ENCODE measurements at places on chromosomes 2 and 18. TPM values are rescaled to one million over a fixed set of nuclear protein-coding genes. Genes with fewer than 3 reads are reported as not detected.

The CD8A gene
- 1.1 TPM for total RNA-seq

The SLC19A3 gene
- 16.6 TPM for total RNA-seq

The HADHB gene
- total RNA-seq = 129 TPM

The ITM2C gene
- 26.9 TPM for total RNA-seq

The ROCK2 gene
- total RNA-seq = 23.9 TPM

The CENPA gene
- total RNA-seq = not detected

- H3K4me1 ChIP-seq = no peaks in the 10 kb centered on the region
- H3K36me3 ChIP-seq = no peaks in the 10 kb centered on the region
- DNase-seq = no peak
These were observed 37.4 kb upstream of the RAPGEF4 start for GRCh38 chr2:172698041-172698863.

DNA sequence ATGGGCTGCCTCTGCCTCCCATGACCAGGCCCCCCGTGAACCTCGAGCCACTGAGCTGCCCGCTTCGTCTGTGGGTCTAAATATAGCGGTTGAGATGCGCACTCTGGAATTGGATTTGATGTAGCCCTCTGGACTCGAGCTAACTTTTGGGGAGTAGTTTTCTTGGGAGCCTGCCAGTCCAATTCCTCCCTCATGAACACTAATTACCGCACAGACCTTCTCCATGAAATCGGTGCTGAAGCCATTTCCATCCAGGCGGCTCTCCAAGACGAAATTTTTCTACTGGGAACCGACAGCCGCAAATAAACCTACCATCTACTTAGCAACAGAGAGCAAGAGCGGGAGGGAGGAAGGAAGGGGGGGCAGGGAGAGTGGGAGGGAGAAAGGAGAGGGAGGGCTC is 63.6 kb downstream of the CELF4 start:
- H3K36me3 ChIP-seq = no peaks in the 10 kb centered on the region
- no peak for DNase-seq
- H3K4me3 ChIP-seq = no peak overlapping the region
- H3K27me3 ChIP-seq = no peaks in the 10 kb centered on the region

GRCh38 chr2:221958224-221958623 is 340.6 kb downstream of the PAX3 start:
- H3K4me1 ChIP-seq = no peaks in the 10 kb centered on the region
- H3K27ac ChIP-seq = no peak overlapping the region
- H3K4me3 ChIP-seq = no peak overlapping the region
- H3K27me3 ChIP-seq = no peaks in the 10 kb centered on the region
- no peak for DNase-seq

- no peaks in the 10 kb centered on the region for H3K27me3 ChIP-seq
- H3K27ac ChIP-seq = no peak overlapping the region
- H3K4me3 ChIP-seq = no peak overlapping the region
- H3K4me1 ChIP-seq = no peaks in the 10 kb centered on the region
- DNase-seq = no peak
These were observed 14.3 kb upstream of the CD28 start for GRCh38 chr2:203692031-203692710.

DNA sequence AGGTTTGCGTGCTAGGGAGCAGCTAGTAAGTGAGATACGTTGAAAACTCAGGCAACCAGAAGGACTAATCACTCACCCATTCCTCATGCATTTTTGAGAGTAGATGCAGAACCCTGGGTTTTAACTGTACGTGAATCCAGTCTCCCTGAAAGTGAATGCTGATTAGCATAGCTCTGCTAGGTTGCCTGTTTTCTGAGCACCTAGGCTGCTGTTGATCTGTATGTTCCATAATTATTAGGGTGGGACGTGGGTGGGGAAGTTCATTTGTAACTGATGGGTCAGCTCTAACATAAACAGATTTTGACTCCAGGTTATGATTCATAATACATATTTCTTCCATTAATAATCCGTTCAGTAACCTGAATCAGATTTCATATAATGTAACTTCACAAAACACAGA is 379.0 kb upstream of the FANCL start:
- no peaks in the 10 kb centered on the region for H3K36me3 ChIP-seq
- H3K27ac ChIP-seq = no peak overlapping the region
- H3K4me3 ChIP-seq = no peak overlapping the region
- H3K27me3 ChIP-seq = no peaks in the 10 kb centered on the region

- H3K27me3 ChIP-seq = peaks cover 5% of the 10 kb centered on the region
- peaks cover 15% of the 10 kb centered on the region for H3K4me1 ChIP-seq
- H3K36me3 ChIP-seq = no peaks in the 10 kb centered on the region
- H3K4me3 ChIP-seq = no peak overlapping the region
- no peak for DNase-seq
- no peak overlapping the region for H3K27ac ChIP-seq
These were observed 1.4 kb downstream of the ST8SIA5 start for GRCh38 chr18:46755315-46756024.

DNA sequence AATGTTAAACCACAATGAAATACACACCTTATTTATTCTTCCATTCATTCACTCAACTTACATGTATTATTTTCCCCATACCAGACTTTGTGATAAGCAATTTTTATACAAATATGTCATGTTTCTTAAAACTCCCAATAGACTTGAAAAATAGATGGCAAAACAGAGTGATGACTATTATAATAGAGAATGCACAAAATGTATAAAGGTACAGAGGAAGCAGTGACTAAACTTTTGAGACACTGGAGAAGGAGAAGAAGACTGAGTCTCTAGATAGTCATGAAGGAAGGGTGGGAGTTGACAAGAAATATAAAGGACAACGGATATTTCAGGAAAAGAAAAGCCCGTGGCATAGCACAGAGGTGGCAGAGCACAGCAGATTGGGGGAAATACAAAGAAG is 198.1 kb upstream of the SLC39A10 start:
- H3K4me3 ChIP-seq = no peak overlapping the region
- H3K27ac ChIP-seq = no peak overlapping the region
- H3K4me1 ChIP-seq = no peaks in the 10 kb centered on the region
- H3K36me3 ChIP-seq = no peaks in the 10 kb centered on the region

DNA sequence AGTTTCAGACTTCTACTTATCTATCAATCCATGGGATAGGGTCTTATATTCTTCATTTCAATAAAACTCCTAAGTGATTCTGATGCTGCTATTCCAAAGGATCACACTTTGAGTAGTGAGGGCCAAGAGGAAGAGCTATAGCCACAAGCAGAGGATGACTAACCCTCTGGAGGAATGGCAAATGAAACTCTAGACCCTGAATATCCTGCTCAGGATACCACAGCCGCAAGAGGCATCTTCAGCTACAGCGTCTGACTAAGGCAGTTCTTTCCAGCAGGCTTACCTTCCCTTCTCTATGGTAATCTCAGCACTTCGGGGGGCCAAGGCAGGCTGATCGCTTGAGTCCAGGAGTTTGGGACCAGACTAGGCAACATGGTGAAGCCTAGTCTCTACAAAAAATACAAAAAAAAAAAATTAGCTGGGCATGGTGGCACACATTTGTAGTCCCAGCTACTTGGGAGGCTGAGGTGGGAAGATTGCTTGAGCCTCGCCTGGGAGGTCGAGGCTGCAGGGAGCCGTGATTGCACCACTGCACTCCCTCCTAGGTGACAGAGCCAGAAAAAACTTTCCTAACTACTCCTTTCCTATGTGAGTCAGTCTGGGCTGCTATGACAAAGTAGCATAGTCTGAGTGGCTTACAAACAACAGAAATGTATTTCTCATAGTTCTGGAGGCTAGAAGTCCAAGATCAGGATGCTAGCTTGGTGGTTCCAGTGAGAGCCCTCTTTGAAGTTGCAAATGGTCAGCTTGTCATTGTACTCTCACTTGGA is 371.9 kb downstream of the IRS1 start:
- no peaks in the 10 kb centered on the region for H3K36me3 ChIP-seq
- H3K4me1 ChIP-seq = no peaks in the 10 kb centered on the region
- H3K4me3 ChIP-seq = no peak overlapping the region
- DNase-seq = no peak
- H3K27ac ChIP-seq = no peak overlapping the region

DNA sequence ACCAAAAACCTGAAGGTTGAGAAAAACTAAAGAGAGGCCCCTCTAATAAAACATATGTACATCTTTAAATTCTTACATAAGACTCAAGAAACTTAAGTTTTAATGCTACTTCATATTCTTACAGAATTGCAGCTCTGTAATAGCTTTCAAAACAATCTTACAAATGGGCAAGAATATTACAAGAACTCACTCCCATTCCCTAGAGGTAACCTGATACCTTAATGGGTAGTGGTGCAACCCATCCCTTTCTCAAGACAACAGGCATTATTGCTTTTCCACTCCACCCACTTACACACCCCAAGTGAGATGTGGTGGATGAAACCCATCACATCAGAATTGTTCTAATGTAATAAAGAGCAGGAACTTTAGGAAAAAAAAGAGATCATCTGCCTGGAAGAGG is 103.7 kb downstream of the RBMS1 start:
- H3K4me3 ChIP-seq = no peak overlapping the region
- no peaks in the 10 kb centered on the region for H3K27me3 ChIP-seq
- H3K27ac ChIP-seq = no peak overlapping the region
- no peaks in the 10 kb centered on the region for H3K4me1 ChIP-seq
- H3K36me3 ChIP-seq = no peaks in the 10 kb centered on the region

- no peak for DNase-seq
- no peak overlapping the region for H3K27ac ChIP-seq
- no peak overlapping the region for H3K4me3 ChIP-seq
- no peaks in the 10 kb centered on the region for H3K36me3 ChIP-seq
- H3K4me1 ChIP-seq = no peaks in the 10 kb centered on the region
These were observed 61.9 kb upstream of the SH3RF3 start for GRCh38 chr2:109066917-109067597.

GRCh38 chr18:58861353-58861752 is 3.3 kb upstream of the ZNF532 start:
- no peak for DNase-seq
- no peaks in the 10 kb centered on the region for H3K36me3 ChIP-seq
- H3K27ac ChIP-seq = no peak overlapping the region
- H3K27me3 ChIP-seq = no peaks in the 10 kb centered on the region

GRCh38 chr2:127086990-127087790 is 19.8 kb downstream of the BIN1 start:
- H3K4me3 ChIP-seq = peak overlapping the region; percentile 7
- no peaks in the 10 kb centered on the region for H3K27me3 ChIP-seq
- peak; percentile 53 for DNase-seq
- H3K4me1 ChIP-seq = peaks cover 21% of the 10 kb centered on the region

DNA sequence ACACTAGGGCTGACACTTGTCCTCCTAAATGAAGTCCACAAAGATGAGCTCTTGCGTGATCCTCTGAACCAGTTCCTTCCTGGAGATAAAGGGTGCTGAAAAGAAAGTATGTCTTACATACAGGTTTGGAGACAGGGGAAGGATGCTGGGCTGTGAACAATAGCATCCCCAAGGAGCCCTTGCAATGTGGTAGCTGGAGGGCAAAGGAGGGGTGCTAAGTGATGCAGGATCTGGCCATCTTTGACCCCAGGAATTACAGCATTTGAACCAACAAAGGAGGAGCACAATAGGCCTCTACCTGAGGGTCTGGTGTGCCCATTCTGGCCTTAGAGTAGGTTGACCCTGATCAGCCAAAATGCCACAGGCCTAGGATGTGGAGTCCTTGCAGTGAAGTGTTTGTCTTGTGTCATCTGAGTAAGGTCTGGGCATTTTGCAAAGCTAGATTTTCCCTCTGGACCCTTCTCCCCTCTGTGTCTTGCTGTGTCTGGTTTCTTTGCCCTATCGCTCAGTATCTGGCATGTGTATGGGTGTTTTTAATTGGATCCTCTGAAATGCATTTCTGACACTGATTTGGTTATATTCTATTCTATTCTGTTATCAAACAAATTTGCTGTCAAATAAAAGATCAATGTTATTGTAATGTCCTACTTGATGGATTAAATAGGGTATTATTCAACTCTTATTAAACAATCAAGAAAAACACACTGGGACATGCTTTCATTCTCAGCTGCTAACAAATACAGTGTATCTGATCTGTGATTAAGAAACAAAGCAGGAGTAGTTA is 364.8 kb upstream of the MEIS1 start:
- H3K36me3 ChIP-seq = no peaks in the 10 kb centered on the region
- H3K27me3 ChIP-seq = no peaks in the 10 kb centered on the region
- H3K4me1 ChIP-seq = no peaks in the 10 kb centered on the region
- H3K4me3 ChIP-seq = no peak overlapping the region
- no peak for DNase-seq

DNA sequence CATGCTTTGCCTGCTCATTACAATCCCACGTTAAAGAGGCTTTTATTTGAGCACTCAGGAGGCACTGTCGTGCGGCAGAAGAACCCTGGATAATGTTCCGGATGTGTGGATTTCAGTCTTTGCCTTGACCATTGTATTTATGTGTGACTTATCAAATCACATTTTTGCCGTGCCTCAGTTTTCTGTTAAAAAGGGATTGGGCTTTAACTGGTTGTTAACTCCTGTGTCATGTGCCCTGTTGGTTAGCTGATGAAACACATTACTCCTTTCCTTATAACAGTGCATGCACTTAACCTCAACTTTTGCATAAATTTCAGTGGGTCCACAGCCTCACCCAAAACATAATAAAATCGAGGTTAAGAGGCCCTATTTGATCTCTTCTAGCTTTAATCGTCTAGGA is 52.7 kb downstream of the NAB1 start:
- H3K4me1 ChIP-seq = no peaks in the 10 kb centered on the region
- no peak overlapping the region for H3K4me3 ChIP-seq
- no peaks in the 10 kb centered on the region for H3K27me3 ChIP-seq
- DNase-seq = no peak
- H3K36me3 ChIP-seq = no peaks in the 10 kb centered on the region
- no peak overlapping the region for H3K27ac ChIP-seq

DNA sequence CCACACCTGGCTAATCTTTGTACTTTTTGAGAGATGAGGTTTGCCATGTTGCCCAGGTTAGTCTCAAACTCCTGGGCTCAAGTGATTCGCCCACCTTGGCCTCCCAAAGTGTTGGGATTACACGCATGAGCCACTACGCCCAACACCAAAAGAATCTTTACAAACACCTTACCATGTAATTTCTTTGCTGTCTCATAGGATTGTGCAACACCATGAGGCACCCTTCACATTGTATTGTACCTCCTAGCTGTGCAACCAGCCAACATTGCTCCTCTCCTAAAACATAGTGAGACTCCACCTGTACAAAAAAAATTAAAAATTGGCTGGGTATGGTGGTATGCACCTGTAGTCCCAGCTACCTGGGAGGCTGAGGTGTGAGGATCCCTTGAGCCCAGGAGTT is 3.1 kb upstream of the MFSD6 start:
- no peak overlapping the region for H3K27ac ChIP-seq
- DNase-seq = no peak
- no peaks in the 10 kb centered on the region for H3K27me3 ChIP-seq
- H3K36me3 ChIP-seq = no peaks in the 10 kb centered on the region

DNA sequence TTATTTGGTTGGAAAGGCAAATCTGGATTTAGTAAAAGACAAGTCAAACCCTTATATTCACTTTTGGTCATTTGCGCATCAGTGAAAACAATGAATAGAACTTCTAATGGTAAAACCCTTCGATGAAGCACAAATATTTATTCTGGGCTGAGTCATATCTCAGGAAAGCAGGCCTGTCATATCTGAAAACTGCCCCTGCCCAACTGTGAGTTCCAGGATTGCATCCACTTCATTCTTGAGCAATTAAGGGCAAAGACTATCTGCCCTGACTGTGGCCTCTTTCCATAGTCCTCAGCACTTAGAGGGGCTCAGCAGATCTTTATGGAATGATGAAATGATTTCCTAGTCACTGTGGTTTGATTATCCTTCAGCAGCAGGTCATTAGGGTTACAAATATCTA is 795.2 kb upstream of the ID2 start:
- no peaks in the 10 kb centered on the region for H3K36me3 ChIP-seq
- no peak for DNase-seq
- H3K4me3 ChIP-seq = no peak overlapping the region
- H3K27ac ChIP-seq = no peak overlapping the region
- H3K27me3 ChIP-seq = no peaks in the 10 kb centered on the region

- H3K27me3 ChIP-seq = no peaks in the 10 kb centered on the region
- H3K36me3 ChIP-seq = no peaks in the 10 kb centered on the region
- H3K4me3 ChIP-seq = no peak overlapping the region
- H3K4me1 ChIP-seq = no peaks in the 10 kb centered on the region
These were observed 25.4 kb upstream of the RHOB start for GRCh38 chr2:20421336-20421987.

Data from right lobe of liver (tissue), 6 donors.